Right kidney (tissue), 9 donors: ENCODE measurements at places on chromosomes 1 and 21.

- DNase-seq, result no peak
Measured at GRCh38 chr1:57007948-57008347, 42.1 kb upstream of the C8B start.

DNA sequence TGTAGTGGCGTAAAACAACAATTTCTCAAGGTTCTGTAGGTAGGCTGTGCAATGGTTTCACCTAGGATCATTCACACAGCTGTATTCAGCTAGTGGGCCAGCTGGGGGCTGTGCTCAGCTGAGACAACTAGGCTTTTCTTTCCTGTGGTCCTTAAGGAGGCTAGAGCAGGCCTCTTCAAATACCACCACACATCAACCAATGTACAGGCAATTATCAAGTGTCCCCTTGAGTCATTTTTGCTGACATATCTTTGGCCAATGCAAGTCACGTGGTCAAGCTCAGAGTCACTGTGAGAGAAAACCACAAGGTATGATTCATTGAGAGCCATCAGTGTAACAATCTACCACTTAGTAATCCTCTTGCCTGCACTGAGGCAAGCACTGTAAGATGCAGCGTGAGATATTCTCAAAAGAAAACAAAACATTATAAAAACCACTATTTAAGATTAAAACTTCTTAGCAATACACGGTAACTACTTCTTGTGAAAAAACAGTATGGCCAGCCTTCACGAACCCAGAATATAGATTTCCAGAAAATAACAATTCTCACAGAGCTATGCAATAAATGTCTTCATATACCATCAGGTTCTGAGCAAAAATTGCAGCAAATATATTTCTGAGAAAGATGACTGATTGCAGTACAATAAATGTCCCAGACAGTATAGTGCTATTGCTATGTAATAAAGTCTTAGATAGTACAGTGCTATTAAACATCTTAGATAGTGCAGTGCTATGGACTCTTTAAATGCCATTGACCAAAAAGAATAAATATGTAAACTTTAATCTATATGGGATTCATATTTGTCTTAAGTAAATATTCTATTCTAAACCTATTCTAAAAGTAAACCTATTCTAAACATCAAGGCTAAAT lies 55.3 kb downstream of the NME7 start:
- DNase-seq, result no peak

- no peak for DNase-seq
Measured at GRCh38 chr1:166197597-166197996, 30.8 kb upstream of the FAM78B start.

- no peak for DNase-seq
Measured at GRCh38 chr1:229161740-229162139, 109.2 kb upstream of the RAB4A start.

- DNase-seq, result no peak
Measured at GRCh38 chr1:203287109-203287893, 18.0 kb upstream of the BTG2 start.

- no peak for DNase-seq
Measured at GRCh38 chr1:22863766-22864165, 108.9 kb downstream of the LACTBL1 start.

GRCh38 chr21:15064576-15065391 lies at the start of gene NRIP1:
Gene NRIP1, minus strand, starts transcription at chr21:15065000. Its CDS starts 96,808 bp downstream, at chr21:14968192.
- peak; percentile 98 for DNase-seq

DNA sequence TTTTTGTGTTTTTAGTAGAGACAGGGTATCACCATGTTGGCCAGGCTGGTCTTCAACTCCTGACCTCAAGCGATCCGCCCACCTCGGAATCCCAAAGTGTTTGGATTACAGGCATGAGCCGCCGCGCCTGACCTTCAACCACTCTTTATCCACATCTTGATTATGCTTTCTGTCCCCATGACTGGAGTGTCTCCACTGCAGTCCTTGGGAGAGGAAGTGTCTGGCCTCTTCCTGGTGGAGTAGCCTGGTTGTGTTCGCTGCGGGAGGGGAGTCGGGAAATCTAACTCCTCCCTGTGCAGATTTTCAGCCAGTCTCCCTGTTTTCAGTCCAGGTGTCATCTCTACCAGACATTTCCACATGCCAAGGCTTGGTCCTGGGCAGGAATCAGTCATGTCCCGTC lies 9.7 kb downstream of the KISS1 start:
- no peak for DNase-seq

DNA sequence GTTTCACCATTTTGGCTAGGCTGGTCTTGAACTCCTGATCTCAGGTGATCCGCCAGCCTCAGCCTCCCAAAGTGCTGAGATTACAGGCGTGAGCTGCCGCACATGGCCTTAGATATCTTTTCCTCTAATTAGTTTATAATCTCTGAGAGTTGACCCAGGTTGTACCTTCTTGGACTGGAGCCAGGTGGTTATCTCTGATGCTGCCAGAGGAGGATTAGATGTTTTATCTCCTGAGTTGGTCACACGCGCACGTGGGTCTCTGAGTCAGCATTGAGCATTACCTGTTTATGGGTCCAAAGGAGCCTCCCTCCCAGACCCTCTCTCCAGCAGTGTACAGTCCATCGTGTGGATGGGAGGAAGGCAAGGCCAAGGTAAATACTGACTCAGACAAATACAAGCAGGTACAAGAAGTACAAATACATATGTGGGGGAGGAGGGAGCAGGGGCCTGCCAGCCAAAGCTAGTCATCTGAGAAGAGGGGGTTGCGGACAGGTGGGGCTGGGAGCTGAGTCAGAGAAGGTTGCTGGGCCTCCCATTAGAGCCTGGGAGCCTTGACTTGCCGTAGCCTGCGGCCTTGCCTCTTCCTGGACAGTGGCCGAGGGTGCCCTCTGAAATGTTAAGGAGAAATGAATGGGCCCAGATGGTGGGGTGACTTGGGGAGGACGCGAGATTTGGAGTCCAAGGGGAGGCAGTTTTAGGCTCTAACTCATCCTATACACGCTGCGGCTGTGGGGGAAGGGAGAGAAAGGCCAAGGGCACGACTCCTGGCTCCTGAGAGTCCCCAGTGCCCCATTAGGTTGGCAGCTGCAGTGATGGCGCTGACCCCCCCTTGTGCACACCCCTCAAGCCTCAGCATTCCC lies 13.1 kb downstream of the IL6R start:
- DNase-seq, result peak; percentile 21

DNA sequence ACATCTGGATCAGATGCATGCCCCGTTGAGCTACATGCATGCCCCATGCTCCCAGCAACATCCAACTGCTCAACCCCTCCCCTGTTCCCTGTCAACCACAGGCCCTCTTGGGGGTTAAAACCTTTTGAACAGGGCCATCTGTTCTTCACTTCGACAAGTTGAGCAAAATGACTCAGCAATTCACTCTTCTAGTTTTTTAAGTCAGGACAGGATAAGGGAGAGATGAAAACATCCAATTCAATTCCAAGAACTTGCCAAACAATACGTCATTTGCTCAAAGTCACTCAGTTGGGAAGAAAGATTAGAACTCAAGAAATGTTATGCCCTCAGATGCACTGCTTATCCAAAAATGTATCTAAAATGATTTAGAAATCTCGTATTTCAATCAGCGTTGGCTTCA lies 46.1 kb upstream of the MTF2 start:
- DNase-seq, result no peak

DNA sequence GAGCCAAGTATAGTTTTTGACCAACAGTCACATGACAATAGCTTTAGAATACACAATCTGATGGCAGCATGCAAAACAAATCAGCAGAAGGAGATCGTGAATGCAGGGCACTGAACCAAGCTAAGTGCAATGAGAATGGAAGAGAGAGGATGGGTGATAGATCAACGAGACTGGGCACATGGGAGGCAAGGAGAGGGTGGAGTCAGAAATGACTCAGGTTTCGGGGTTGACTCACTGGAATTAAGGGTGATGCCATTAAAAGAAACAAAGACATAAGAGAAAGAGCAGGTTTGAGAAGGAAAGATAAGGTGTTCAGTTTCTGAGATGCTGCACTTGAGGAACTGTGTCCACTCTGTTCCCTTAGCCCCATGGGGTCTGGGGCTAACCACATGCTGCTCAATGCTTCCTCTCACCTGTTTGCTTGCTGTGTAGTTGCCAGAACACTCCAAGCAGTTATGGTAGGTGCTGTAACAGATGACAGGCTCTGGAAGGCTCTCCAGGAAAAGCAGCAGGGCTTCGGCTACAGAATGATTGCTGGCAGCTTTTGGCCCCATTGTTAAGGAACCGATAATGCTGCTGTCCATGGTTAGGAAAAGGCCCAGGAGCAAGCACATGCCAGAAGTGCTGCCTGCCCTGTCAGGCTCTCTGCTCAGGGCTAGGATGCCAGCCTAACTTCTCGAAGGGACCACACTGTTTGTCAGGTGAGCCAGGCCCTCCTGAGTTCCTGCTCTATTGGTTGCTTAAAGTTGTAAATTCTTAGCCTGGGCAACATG lies 6.1 kb upstream of the MTF1 start:
- DNase-seq, result no peak

DNA sequence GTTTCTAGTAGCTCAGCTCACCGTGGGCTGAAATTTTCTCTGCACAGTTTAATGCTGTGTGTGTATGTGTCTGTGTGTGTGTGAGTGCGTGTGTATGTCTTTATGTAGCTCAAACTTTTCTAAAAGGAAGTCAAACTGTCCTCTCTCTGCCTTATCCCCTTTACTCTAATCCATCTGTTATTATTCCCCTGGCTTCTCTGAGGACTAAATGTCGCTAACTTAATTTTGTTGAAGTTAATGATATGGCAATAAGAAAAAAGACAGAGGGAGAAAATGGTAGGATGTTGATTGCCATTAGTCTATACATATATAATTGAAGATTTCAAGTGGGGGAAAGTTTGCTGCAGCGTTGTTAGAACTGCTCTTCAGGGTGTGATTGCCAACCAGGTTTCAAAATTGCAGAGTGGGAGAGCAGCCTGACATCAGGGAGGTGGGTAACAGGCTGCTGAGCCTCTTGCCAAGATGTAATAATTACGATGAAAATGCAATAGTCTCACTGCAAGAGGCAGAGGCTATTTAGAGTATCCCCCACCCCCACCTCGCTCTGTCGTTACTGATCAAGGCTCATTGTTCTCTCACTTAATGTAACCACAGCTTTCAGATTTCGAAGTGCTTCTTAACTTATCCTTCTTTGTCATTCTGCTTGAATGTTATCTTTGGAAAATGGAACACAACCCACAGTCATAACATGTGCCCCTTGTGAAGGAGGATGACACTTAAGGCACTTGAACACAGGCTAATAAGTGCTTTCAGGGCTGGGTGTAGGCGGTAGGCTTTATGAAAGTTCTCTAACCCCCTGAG lies 559.0 kb upstream of the PLXNA2 start:
- no peak for DNase-seq

DNA sequence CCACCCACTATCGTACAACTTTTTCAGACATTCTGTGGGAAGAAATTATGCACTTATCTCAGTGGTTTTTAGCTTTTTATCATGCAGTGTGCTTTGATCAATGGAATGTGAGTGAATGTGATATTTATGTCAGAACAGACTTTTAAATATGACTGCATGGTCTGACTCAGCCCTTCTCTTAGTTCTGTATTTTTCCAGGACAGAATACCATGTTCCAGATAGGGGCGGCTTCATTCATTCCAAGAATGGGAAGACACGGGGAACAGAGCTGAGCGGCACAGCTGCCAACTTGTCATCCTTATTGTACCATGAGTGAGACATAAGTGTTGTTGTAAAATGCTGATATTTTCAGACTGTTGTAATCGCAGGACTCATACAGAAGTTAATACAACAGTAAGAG lies 214.6 kb upstream of the NCAM2 start:
- DNase-seq, result no peak

GRCh38 chr1:50964863-50965262 lies 4.8 kb upstream of the FAF1 start:
- no peak for DNase-seq

GRCh38 chr1:50658459-50659076 lies 235.3 kb upstream of the DMRTA2 start:
- no peak for DNase-seq

- DNase-seq, result peak; percentile 79
Measured at GRCh38 chr1:234970731-234971476, 157.7 kb downstream of the TOMM20 start.

GRCh38 chr21:30289215-30289614 lies at the start of gene KRTAP25-1:
Gene KRTAP25-1, minus strand, starts transcription at chr21:30289514. Its CDS starts 24 bp downstream, at chr21:30289490.
- no peak for DNase-seq

GRCh38 chr1:151070474-151071276 lies at the start of gene GABPB2:
Gene GABPB2, plus strand, starts transcription at chr1:151070761. Its CDS starts 17,429 bp downstream, at chr1:151088190.
- peak; percentile 100 for DNase-seq

GRCh38 chr1:29011775-29012174 lies 97.4 kb downstream of the EPB41 start:
- DNase-seq, result no peak

GRCh38 chr1:35560256-35561225 lies 2.9 kb downstream of the NCDN start:
- DNase-seq, result no peak

GRCh38 chr1:168320800-168321450 lies 40.2 kb downstream of the TBX19 start:
- no peak for DNase-seq

DNA sequence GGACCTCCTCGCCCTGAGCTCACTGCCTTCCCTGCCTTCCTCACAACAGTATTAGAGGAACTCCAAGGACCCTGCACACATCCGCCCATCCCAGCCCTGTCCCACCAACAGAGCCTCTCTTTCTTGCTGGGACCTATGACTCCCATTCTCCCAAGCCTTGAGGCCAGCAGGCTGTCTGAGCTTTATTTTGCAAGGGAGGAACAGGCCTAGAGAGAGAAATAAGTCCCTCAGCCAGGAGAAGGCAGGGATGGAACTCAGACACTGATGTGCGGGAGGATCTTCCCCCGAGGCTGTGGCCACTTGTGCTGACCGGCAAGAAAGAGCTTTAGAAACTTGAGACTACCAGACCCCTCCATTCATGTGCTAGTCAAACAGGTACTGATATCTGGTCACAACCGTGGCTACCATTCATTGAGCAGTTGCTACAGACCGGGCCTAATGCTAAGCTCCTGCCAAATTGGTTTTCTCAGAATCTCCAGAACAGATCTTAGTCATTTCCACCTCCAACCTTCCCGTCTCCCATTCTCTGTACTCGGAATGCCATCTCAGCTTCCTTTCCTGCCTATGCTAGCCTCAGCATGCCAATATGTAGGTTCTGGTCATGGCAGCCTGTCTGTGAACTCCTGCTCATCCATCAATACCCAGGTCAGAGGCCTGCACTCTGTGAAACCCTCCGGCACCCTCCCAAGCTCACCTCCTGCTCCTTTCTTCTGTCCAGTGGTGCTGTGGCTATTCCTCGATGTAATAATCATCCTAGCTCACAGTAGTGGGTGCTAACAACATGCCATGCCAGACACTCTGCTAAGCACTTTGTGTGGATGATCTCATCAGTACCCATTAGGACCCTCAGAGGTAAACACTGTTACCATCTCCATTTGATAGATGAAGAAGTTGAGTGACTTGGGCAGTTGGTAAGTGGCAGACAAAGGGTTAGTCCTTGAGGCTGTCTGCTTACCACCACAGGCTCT lies 3.8 kb downstream of the TMEM54 start:
- DNase-seq, result no peak

DNA sequence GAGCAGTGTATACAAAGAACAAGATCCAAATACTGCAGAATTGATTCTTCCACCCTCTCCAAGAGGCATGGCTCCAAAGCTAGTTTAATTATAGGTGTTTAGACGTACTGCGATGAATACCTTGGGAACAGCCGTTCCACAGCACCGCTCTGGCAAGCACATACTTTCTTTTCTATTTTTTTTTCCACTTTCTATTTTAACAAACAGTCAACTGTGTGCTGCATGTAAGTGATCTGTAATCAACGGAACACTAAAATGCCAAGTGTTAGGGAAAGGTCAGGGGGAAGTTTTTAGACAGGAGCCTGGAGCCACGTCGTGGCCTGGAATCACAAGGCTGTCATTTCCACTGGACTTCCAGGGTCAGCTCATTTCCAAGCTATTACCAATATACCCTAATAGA lies 486.4 kb upstream of the DAB1 start:
- DNase-seq, result no peak
